Fibroblast of the aortic adventitia (primary cell): ENCODE measurements at places on chromosomes 12 and 14. TPM values are rescaled to one million over a fixed set of nuclear protein-coding genes. Genes with fewer than 3 reads are reported as not detected.

The SLC39A5 gene
- total RNA-seq: 0.18 TPM in 1 of 2 replicates, not detected in the other

The MMP17 gene
- total RNA-seq: 4.1 and 5.6 TPM in 2 replicates

The HCAR2 gene
- total RNA-seq: 0.25 TPM in 1 of 2 replicates, not detected in the other

The SRP54 gene
- 37.0 and 78.4 TPM in 2 replicates for total RNA-seq

The PGF gene
- 0.36 and 2.1 TPM in 2 replicates for total RNA-seq
